Upper lobe of right lung (tissue), 1 donor: ENCODE measurements at places on chromosomes 3 and 15. TPM values are rescaled to one million over a fixed set of nuclear protein-coding genes. Genes with fewer than 3 reads are reported as not detected.

Gene TMC3
- total RNA-seq: not detected

- DNase-seq: no peak
Measured at GRCh38 chr15:91268510-91268909, 168.5 kb downstream of the SV2B start.

- DNase-seq: no peak
Measured at GRCh38 chr3:133745981-133746711, at the start of gene TF. TF (plus strand) TSS chr3:133746393; CDS start chr3:133746441, 48 bp downstream.

DNA sequence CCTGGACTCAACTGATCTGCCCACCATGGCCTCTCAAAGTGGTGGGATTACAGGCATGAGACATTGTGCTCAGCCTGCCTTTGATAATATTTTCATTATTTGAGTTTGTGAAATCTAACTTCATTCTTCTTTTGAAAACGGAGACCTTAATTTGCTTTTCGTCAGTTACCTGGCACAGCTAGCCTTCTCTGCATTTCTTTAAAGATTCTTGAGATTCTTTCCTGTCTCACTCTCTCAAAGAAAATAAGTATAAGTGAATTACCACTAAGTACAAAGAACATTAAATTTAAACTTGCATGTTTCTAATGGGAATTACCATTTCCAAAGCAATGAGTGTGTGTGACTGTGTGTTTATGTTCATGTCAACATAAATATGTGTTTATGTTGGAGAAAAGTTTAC is 187.9 kb downstream of the NFKBIZ start:
- no peak for DNase-seq

- no peak for DNase-seq
Measured at GRCh38 chr3:157241599-157241998, 81.7 kb upstream of the CCNL1 start.

DNA sequence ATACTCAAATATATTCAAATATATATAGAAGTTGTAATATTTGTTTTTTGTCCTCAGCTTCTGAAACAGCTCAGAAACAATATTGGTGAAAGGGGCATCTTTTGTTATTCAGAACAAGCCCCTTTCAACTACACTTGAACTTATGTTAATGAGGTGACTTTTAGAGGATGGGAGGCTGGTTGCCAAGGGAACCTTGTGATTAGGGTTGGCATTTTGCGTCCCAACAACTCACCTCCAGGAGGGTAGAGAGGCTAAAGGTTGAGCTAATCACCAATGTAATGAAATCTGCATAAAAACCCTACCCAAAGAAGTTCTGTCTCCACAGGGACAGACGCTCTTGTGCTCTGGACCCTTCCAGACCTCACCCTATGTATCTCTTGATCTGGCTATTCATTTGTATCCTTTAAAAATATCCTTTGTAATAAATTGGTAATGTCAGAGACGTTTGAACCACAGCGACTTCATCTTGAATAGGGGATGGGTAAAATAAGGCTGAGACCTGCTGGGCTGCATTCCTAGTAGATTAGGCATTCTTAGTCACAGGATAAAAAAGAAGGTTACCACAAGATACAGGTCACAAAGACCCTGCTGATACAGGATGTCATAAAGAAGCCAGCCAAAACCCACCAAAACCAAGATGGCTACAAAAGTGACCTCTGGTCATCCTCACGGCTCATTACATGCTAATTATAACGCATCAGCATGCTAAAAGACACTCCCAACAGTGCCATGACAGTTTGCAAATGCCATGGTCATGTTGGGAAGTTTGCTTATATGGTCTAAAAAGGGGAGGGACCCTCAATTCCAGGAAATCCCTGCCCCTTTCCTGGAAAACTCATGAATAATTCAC is 111.1 kb downstream of the FMN1 start:
- DNase-seq: no peak

DNA sequence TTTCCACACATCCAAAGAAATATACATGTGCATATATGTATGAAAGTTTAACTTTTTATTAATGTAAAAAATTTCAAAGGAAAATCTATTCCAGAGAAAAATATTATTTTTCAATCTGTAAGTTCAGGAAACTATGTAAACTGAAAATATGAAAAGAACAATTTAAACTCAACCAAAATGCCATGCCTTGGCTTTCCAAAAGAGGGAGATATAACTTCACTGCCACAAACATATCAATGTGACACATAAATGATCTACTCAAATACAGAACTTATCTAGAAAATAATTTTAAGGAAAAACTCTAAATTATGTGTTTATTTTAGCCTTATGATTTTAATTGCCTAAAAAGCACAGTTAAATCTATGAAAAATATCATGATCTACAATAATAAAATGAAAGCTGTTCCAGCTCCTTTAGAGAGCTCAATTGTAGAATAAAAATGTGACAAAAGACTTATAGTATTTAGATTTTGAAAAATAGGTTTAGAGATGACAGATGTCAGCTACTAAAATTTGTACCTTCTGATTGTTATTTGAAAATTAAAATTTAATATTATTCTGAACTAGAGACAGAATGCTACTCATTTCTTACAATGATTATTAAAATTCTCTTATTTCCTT is 94.8 kb downstream of the GBE1 start:
- no peak for DNase-seq
